ENCODE measurements at places on chromosomes 5 and 9.

GRCh38 chr9:7977586-7977985 lies 178.0 kb upstream of the DMAC1 start:
- no peak for DNase-seq

DNA sequence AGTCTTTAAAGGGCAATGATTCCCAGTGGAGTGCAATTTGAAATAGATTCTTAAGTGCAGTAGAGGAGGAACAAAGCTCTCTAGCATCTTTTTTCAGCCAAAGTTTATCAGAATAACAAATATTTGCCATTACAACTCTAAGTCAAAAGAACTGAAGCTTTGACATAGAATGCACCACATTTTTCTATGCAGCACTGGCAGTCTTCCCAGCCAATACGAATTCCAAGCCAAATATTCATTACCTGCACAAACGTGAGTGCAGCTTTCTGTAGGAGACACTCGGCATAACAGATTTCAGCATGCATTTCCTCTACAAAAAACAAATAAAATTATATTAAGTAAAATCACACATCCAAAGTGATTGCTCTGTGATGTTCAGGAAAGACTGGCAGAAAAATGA lies 103.4 kb downstream of the TTC39B start:
- no peak for DNase-seq

DNA sequence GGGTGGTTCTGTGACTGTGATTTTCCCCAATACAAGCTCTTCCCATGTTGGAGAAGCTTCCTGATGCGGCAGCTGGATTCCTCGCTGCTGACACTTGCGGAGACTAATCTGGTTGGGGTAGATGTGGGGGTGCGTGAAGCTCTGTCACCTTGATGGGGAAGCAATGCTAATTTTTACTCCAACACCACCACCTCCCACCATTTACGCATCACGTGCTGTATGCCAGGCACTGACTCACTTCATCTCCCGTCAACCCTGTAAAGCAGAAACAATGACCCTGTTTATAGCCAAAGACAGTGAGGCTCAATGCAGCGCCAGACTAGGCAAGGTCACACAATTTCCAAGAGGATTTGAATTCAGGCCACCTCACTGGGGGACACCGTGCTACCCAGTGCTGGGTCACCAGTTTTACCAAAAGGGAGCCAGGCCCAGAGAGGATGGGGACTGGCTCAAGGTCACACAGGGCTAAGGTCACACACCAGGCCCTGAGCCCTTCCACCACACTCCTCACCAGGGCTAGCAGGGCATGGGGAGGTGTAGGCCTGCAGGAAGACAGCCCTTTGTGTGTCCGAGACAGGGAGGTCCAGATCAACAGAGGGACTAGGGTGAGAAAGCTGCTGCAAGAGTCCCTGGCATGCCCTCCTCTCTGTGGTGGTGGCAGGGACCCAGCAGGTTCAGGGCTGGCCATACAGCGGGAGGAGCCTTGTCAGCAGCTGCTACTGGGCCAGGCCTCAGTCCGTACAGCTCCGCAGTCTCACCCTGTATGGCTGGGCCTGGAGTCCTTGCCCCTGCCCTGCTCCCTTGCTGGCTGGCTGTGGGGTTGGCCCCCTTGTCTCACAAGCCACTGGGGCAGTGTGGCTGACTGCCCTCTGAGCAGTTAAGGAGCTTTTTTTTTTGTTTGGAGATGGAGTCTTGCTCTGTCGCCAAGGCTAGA lies 3.3 kb downstream of the STKLD1 start:
- DNase-seq = no peak

DNA sequence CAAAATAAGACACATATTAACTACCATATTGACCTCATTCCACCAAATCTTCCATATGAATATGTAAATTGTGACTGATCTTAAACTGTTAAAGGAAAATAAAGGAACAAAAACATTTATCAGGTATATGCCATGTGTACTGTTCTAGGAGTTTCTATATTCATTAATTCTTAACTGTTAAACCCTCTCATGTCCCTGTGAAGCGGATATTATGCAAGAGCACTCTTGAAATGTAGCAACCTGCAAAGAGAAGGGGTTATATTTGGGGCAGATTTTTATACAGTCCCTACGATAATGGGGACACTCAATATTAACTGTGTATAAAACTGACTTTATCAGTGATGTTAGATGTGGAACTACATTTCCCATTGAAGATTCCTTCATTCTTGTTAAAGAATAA lies 184.9 kb upstream of the OR13F1 start:
- DNase-seq = no peak

- DNase-seq = no peak
Measured at GRCh38 chr5:77928776-77929300, 152.7 kb upstream of the TBCA start.

DNA sequence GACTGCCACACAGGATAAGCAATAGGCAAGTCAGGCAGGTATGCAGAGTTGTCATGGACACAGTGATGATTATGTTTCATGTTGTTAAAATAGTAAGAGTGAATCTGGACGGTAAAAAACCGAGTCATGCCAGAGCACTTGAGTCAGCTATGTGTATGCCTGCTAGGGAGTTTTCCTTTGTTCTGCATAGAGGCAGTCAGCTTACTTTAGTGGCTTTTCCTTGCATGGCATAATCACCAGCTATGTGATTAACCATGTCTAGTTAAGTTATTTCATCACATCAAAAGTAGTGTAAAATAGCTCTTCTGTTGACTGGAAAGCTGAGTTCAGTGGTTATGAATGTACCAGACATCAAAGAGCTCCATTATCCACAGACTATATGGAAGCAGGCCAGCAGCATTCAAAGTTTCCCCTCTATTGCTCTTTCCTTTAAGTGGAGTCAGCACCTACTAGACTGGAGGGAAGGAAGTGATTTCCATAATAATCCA lies 989.8 kb downstream of the TLE1 start:
- DNase-seq = no peak

DNA sequence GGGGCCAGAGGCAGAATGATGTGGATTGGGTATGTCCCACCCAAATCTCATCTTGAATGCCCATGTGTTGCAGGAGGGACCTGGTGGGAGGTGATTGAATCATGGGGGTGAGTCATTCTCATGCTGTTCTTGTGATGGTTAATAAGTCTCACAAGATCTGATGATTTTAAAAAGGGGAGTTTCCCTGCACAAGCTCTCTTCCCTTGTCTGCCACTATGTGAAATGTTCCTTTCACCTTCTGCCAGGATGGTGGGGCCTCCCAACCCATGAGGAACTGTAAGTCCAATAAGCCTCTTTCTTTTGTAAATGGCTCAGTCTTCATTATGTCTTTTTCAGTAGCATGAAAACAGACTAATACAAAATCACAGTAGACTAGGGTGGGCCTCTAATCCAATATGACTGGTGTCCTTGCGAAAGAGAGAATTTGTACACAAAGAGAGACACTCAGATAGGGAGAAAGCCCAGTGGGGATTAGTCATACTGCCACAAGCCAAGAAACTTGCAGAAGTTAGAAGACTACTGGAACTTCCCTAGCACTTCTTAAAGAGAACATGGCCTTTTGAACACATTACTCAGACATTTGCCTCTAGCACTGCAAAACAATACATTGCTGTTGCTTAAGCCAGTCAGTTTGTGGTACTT lies 68.4 kb downstream of the ANXA1 start:
- no peak for DNase-seq

GRCh38 chr5:93331863-93332262 lies 249.2 kb downstream of the NR2F1-AS1 start:
- no peak for DNase-seq

GRCh38 chr5:27928060-27928459 lies 889.7 kb upstream of the CDH9 start:
- DNase-seq = no peak

DNA sequence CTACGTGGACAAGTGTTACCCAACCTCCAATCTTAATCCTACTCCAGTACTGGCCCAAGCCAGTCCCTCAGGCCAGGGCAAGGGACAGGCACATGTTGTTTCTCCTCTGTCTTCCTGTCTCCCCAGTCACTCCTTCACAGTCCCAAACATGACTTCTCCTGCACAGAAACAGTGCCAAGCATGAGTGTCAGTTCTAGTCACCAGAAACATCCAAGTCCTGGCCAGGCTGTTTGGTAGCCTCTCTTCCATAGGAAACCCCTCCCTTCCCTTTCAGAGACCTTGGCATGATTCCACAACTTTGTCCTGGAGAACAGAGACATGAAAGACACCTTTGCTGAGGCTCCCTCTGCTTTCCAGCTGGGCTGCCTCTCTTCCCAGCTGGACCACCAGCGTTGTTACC lies 56.2 kb upstream of the SLC2A8 start:
- no peak for DNase-seq

- DNase-seq = no peak
Measured at GRCh38 chr5:63743096-63743798, 219.0 kb downstream of the HTR1A start.

DNA sequence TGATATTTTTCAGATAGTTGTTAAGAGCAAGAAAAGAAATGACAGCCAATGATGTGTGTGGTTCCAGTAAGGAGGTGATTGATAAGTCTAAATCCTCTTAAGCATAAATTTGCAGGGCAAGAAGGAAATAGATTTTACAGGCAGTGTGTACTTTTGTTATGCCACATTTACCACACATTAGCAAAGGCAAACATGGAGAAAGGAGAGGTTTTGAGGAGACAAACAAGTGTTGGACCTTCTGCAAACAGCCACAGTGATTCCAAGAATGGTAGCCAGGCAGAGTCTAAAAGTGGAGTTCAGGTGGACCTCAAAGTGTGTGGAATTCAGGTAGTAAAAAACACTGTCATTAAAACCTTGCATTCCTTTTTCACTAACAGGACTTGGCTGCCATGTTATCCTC lies 295.9 kb upstream of the ITGA1 start:
- no peak for DNase-seq

- DNase-seq = no peak
Measured at GRCh38 chr9:38240051-38240450, 152.5 kb upstream of the ALDH1B1 start.

DNA sequence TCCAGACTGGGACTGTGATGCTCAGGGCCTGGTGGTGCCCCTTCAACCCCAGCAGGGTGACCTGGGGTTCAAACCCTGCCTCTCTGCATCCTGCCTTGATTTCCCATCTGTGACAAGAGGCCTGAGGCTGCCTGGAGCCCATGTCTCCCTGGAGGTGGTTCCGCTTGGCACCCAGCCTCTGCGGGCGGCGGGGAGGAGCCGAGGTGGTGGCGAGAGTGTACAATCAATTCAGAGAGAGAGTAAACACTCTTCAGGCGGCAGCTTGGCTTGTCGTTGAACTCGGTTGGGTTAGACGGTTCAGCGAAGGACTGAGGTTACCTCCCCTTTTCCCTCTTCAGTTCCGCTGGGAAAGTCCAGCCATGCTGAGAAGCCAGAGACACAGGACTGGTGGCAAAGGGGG lies 39.3 kb downstream of the NTNG2 start:
- no peak for DNase-seq

- no peak for DNase-seq
Measured at GRCh38 chr5:172659909-172660628, 19.0 kb downstream of the NEURL1B start.

DNA sequence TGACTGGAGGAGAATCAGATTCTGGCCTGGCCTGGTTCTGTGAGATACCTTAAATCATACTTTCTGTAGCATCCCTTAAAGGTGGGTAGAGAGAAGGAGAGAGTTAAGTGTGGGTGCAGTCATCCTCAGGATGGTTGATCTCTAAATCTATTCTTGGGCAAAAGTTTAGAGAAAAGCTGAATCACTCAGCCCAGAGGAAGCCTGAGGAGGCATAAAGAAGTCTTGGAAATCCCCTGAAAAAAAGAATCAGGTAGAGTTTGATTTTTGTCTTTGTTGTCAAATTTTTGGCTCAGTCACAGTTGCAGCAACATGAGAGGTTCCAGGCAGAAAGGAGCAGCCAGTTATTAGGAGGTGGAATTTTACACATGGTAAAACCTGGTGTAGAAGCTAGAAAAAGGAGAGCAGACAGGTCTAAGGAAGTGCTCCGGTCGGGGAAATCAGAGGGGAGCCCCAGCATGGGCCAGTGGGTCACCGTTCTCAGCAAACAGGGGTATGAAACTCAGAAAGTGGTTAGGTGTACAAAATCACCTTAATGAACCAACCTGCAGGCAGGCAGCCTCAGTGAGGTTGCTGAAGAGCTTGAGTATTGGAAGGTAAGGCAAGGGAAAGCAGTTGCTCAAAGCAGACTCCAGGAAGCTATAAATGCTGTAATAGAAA lies 116.2 kb upstream of the CNTLN start:
- no peak for DNase-seq

- DNase-seq = no peak
Measured at GRCh38 chr9:89605465-89606048, 745 bp downstream of the GADD45G start.

- DNase-seq = no peak
Measured at GRCh38 chr9:129068990-129069861, 11.7 kb upstream of the DOLPP1 start.

- DNase-seq = no peak
Measured at GRCh38 chr9:19975499-19975898, 186.7 kb upstream of the SLC24A2 start.

GRCh38 chr5:144465441-144465840 lies 294.8 kb downstream of the KCTD16 start:
- no peak for DNase-seq

DNA sequence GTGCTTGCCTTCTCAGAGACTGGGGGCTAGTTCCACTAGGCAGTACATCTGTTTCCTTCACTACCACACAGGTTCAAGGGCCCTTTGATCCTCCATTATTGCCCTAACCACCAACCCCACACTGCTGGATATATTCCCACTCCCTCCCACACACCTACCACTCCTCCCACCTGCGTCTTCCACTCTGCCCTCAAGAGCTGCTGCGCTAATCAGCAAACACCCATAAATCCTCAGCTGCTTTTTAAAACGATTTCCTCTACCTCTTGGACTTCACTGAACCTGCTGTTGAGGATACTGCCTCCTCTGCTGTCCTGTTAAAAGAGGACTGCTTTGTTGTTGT lies 120.9 kb downstream of the MAPKAP1 start:
- DNase-seq = no peak

DNA sequence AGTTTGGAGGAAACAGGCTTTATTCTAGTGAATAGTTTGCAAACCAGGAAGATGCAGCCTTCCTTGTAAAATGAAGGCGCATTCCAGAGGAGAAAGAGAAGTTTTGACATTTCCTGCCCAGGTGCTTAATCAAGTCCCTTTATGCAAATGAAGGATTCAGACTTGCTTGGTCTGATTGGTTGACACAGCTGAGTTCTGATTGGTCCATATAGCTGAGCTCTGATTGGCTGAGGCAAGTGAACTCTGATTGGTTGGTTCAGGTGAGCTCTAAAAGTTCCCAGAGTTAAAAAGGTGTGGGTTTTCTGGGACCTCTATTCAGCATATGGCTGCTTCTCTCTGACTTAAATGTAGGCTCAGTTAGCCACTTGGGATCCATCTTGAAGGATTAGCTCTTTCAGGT lies 151.0 kb downstream of the CACNA1B start:
- DNase-seq = no peak

DNA sequence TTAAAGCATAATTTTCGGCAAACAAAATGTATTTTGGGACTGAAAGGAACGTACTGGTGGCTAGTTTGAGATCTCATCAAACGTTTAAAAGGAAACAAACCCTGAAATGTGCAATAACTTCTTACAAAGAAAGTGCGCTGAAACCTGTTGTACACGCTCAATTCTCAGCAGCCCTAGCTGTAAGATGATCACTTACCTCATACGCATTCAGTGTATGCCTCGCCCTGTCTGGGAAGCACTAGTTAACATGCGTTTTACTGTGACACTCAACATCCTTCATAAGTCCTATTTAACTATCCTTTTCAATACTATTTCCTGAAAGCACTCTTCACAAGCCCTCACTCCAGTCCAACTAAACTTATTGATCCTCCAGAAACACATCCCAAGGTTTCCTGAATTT lies 485.0 kb upstream of the EDIL3 start:
- no peak for DNase-seq
